ENCODE measurements at places on chromosomes 13 and 19. TPM values are rescaled to one million over a fixed set of nuclear protein-coding genes. Genes with fewer than 3 reads are reported as not detected.
A peak's percentile ranks its signal among the peaks of the same experiment; 100 is the strongest.

TNFSF13B gene
- total RNA-seq: 2.2 TPM

RDH8 gene
- not detected for total RNA-seq

OR10H1 gene
- total RNA-seq: not detected

GAPDHS gene
- total RNA-seq: not detected

RNF113B gene
- not detected for total RNA-seq

FCAR gene
- total RNA-seq: not detected

DHX34 gene
- 10.9 TPM for total RNA-seq

C1QTNF9 gene
- total RNA-seq: not detected

NLRP5 gene
- total RNA-seq: not detected

GRCh38 chr19:41939861-41940730, 11.8 kb upstream of the ERFL start:
- H3K4me1 ChIP-seq: peaks cover 14% of the 10 kb centered on the region
- peak overlapping the region; percentile 74 for H3K4me3 ChIP-seq
- no peaks in the 10 kb centered on the region for H3K27me3 ChIP-seq

DNA sequence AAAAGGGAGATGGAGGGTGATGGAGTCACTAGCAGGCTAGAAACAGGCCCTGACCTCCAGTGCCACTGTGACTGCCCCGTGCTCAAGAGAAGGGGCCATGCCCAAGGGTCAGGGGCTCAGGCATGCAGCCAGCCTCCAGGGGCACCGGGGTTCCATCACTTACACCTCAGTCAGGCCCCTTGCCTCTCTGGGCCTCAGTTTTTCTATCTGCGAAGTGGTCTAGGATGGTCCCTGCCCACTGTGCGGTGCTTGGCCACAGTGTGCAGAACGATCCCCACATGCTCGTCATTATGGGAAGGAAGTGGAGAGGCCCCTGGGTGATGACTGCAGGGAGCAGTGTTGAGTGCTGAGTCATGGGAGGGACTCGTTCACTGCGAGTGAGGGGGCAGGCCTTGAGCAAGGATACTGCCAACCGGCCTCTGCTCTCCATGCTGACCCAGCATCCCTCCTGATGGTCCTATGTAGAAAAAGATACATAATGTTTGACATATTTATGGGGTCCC, 23.1 kb downstream of the TMED1 start:
- peak; percentile 98 for DNase-seq
- H3K27ac ChIP-seq: peak overlapping the region; percentile 97
- H3K4me1 ChIP-seq: peaks cover 40% of the 10 kb centered on the region
- H3K4me3 ChIP-seq: peak overlapping the region; percentile 15
- H3K36me3 ChIP-seq: peaks cover 59% of the 10 kb centered on the region

- peak overlapping the region; percentile 83 for H3K4me3 ChIP-seq
- H3K27ac ChIP-seq: peak overlapping the region; percentile 70
- no peaks in the 10 kb centered on the region for H3K36me3 ChIP-seq
- H3K4me1 ChIP-seq: peaks cover 12% of the 10 kb centered on the region
- DNase-seq: peak; percentile 99
Measured at GRCh38 chr19:679418-680286, 3.5 kb downstream of the FSTL3 start.

GRCh38 chr13:102311901-102312300, 89.9 kb downstream of the FGF14 start:
- H3K4me1 ChIP-seq: no peaks in the 10 kb centered on the region
- no peak for DNase-seq

DNA sequence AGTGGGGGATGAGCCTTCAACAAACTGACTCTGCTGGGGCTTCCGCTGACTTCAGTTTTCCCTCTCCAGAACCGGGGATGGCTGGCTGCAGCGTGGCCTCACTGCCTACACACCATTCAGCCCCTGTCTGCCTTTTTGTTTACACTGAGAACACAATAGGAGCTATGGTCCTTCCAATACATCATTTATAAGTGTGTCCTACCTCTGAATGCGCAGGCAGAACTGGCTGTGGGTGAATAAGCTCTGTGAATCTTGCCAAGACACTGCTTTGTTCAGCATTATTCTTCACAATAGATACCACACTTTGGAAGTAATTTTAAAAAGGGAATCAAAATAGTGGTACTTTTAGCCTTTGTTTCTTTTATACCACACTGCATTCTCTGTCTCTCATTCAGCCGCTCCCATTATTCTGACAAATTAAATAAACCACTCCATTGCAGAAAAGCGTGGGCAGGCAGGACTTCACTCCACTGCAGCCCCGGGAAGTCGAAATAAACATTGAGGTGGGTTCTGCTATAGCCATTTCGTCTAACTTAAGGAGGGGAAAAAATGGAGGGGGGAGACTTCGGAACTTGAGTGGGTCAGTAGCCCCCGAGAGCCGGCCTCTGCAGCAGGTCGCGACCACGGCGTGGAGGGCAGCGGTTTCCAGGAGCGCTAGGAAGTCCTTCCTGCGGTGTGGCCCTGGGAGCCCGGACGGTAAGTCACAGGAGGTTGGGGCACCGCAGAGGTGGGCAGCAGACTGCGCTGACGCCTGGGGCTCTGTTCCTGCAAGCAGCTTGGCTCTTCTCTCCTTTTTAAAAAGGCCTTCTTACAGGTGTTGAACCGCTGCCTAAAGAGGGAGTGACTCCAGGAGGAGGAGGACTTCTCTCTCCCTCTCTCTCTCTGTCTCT, 94.8 kb upstream of the SOX1 start:
- H3K27ac ChIP-seq: no peak overlapping the region
- no peaks in the 10 kb centered on the region for H3K4me1 ChIP-seq
- H3K36me3 ChIP-seq: no peaks in the 10 kb centered on the region
- DNase-seq: no peak

DNA sequence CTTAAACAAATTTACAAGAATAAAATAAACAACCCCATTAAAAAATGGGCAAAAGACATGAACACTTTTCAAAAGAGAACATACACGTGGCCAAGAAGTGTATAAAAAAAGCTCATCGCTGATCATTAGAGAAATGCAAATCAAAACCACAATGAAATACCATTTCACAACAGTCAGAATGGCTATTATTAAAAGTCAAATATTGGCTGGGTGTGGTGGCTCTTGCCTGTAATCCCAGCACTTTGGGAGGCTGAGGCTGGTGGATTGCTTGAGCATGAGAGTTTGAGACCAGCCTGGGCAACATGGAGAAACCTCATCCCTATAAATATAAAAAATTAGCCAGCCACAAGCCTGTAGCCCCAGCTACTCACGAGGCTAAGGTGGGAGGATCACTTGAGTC, 89.9 kb downstream of the UBL3 start:
- peaks cover 17% of the 10 kb centered on the region for H3K4me1 ChIP-seq
- no peak for DNase-seq
- H3K4me3 ChIP-seq: no peak overlapping the region

- H3K36me3 ChIP-seq: peaks cover 56% of the 10 kb centered on the region
- H3K27ac ChIP-seq: no peak overlapping the region
- H3K27me3 ChIP-seq: no peaks in the 10 kb centered on the region
- DNase-seq: peak; percentile 82
- H3K4me1 ChIP-seq: no peaks in the 10 kb centered on the region
Measured at GRCh38 chr19:4360641-4361151, 17.3 kb downstream of the MPND start.

DNA sequence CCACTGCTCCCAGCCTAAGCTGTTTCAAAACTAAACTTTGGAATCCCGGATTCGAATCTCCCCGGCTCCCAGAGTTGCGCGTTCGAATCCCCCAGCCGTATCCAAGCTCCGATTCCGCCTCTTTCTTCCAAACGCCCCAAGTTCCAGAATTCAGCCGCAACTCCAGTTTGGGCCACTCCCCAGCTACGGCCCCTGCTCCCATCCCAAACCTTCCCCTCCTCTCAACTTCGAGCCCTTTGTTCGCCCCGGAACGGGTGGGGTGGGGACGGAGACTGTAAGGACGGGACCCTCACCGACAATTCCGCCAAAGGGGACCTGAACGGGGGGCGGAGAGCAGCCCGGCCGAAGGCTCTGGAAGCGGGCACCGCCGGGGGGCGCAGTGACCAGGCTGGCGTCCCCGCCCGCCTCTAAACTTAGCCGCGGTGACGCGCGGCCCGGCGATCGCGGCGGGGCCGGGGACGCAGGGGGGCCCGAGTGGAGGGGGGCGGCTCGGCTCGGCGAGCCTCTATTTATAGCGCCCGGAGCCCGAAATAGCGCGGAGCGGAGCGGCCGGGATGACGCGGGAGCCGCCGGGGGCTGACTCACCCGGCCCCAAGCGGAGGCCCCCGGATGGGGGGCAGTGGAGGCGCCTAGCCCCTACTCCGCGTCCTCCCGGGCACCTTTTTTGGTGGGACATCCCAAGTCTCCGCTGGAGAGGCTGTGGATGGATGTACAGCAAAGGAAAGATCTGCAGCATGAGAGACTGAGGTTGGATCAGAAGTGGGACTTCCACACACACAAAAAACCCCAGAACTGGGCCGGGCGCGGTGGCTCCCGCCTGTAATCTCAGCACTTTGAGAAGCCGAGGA, 4.9 kb upstream of the ERCC1 start:
- H3K4me1 ChIP-seq: peaks cover 31% of the 10 kb centered on the region
- H3K4me3 ChIP-seq: peak overlapping the region; percentile 82
- H3K27ac ChIP-seq: peak overlapping the region; percentile 94
- DNase-seq: peak; percentile 92

DNA sequence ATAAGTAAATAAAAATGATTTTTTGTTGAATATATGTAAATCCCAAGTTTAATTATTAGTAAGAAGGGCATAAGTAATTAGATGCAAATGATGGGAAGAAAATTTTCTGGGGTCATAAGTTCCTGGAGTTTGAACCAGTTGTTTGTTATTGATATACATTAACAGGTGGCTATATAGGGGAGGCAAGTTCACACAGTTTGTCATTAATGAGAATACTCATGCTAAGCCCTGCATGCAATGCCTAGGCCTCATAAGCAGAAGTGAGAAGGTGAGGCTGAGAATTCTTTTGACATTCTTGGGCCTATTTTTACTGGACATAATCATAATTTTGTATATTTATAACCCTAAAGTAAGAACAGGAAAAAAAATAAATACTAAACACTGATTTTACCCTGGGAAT, 1210.7 kb upstream of the PCDH9 start:
- no peak overlapping the region for H3K27ac ChIP-seq
- H3K4me1 ChIP-seq: no peaks in the 10 kb centered on the region
- H3K36me3 ChIP-seq: no peaks in the 10 kb centered on the region
- H3K4me3 ChIP-seq: no peak overlapping the region
- no peaks in the 10 kb centered on the region for H3K27me3 ChIP-seq

DNA sequence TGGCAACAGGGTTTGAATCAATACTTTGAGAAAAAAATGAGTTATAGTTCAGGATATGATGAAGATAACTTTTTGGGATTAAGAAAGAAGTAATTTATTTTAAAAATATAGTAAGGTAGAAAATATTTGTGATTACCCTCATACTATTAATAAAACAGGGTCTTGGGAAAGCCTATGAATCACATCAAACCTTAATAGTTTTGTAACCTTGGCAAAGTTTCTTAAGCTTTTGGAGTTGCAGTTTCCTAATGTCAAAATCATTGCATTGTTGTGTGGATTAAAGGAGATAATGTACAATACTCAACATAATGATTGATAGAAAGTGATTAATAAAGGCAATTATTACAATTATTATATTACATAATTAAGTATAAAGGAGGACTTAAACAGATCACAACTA, 149.0 kb downstream of the LMO7 start:
- peaks cover 39% of the 10 kb centered on the region for H3K36me3 ChIP-seq
- no peaks in the 10 kb centered on the region for H3K27me3 ChIP-seq
- peaks cover 69% of the 10 kb centered on the region for H3K4me1 ChIP-seq
- no peak overlapping the region for H3K4me3 ChIP-seq

- H3K4me3 ChIP-seq: no peak overlapping the region
- H3K27ac ChIP-seq: no peak overlapping the region
- DNase-seq: no peak
- H3K4me1 ChIP-seq: peaks cover 3% of the 10 kb centered on the region
- H3K36me3 ChIP-seq: no peaks in the 10 kb centered on the region
Measured at GRCh38 chr13:27004866-27005265, 166.7 kb downstream of the USP12 start.

DNA sequence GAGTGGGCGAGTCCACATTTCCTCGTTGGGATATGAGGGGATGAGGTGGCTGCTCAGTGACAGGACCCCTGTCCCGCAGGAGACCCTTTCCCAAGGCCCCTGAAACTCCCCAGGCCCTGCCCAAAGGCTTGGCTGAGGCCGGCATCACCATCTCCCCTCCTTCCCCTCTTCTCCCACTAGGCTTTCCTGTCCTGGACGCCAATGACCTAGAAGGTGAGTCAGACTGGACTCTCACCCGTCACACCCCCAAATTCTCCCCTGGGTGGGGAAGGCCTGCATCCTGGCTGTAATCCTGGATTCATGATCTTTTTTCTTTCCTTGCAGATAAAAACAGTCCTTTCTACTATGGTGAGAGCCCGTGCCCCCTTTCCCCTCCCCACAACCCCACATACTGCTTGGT, 5.3 kb downstream of the FXYD3 start:
- peaks cover 10% of the 10 kb centered on the region for H3K27me3 ChIP-seq
- peaks cover 34% of the 10 kb centered on the region for H3K4me1 ChIP-seq
- no peak overlapping the region for H3K4me3 ChIP-seq
- H3K27ac ChIP-seq: peak overlapping the region; percentile 44
- H3K36me3 ChIP-seq: no peaks in the 10 kb centered on the region
- peak; percentile 95 for DNase-seq

- DNase-seq: no peak
- no peaks in the 10 kb centered on the region for H3K4me1 ChIP-seq
- H3K4me3 ChIP-seq: no peak overlapping the region
- no peaks in the 10 kb centered on the region for H3K27me3 ChIP-seq
Measured at GRCh38 chr13:44124352-44124751, 244.6 kb downstream of the LACC1 start.

DNA sequence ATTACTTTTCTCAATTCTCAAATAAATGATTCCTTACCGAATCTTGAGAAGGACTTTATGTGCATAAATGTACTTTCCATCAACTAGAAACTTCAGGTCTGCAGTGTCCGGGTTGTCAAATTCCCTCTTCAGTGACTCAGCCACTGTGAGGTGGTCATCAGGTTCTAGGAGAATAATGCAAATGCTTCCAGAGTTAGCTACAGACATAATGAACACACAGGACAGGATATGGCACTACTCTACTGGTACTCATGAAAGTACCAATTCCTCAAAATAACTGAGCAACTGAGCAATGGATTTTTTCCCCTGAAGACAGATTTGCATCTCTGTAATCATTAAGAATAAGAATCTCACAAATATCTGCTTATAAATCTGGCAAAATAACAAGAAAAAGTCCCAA, 31.2 kb downstream of the RCBTB2 start:
- no peak for DNase-seq
- no peak overlapping the region for H3K27ac ChIP-seq
- no peak overlapping the region for H3K4me3 ChIP-seq
- no peaks in the 10 kb centered on the region for H3K27me3 ChIP-seq
- no peaks in the 10 kb centered on the region for H3K36me3 ChIP-seq
- H3K4me1 ChIP-seq: peaks cover 23% of the 10 kb centered on the region

DNA sequence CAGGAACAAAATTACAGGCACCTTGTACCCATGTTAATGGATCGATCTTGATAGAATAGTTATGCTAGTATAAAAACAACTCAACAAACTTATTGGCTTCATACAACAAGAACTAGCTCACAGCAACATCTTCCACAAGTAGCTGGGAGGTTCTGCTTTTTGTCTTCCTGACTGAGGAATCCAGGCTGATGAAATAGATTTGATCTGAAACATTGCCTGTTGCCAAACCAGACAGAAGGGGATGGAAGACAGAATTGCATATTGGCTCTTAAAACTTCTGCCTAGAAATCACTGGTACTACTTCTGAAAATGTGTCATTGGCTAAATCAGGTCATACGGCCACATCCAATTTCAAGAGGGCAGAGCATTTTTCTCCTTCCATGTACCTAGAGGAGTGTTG, 267.3 kb downstream of the RFC3 start:
- H3K4me1 ChIP-seq: no peaks in the 10 kb centered on the region
- no peak overlapping the region for H3K4me3 ChIP-seq
- no peak for DNase-seq
- no peaks in the 10 kb centered on the region for H3K36me3 ChIP-seq
- H3K27ac ChIP-seq: no peak overlapping the region
